ENCODE measurements at places on chromosomes 12 and 14.

GRCh38 chr14:96088481-96088880, 49.3 kb downstream of the C14orf132 start:
- DNase-seq, result no peak

GRCh38 chr14:77603654-77604255, 12.7 kb downstream of the SPTLC2 start:
- DNase-seq, result no peak

- no peak for DNase-seq
These were observed 161.6 kb upstream of the PWP1 start for GRCh38 chr12:107523775-107524535.

DNA sequence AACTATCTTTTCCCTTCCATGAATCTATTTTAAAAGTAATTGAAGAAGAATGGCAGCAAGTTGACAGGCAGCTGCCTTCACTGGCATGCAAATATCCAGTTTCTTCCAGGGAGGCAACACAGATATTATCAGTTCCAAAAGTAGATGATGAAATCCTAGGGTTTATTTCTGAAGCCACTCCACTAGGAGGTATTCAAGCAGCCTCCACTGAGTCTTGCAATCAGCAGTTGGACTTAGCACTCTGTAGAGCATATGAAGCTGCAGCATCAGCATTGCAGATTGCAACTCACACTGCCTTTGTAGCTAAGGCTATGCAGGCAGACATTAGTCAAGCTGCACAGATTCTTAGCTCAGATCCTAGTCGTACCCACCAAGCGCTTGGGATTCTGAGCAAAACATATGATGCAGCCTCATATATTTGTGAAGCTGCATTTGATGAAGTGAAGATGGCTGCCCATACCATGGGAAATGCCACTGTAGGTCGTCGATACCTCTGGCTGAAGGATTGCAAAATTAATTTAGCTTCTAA, 18.4 kb downstream of the TMPO start:
- no peak for DNase-seq

GRCh38 chr12:119393677-119394076, 59.1 kb downstream of the CCDC60 start:
- no peak for DNase-seq

- DNase-seq, result no peak
These were observed 124.1 kb upstream of the SFSWAP start for GRCh38 chr12:131586761-131587160.

- DNase-seq, result peak; percentile 18
These were observed 28.0 kb upstream of the ADIPOR2 start for GRCh38 chr12:1662761-1663439.

DNA sequence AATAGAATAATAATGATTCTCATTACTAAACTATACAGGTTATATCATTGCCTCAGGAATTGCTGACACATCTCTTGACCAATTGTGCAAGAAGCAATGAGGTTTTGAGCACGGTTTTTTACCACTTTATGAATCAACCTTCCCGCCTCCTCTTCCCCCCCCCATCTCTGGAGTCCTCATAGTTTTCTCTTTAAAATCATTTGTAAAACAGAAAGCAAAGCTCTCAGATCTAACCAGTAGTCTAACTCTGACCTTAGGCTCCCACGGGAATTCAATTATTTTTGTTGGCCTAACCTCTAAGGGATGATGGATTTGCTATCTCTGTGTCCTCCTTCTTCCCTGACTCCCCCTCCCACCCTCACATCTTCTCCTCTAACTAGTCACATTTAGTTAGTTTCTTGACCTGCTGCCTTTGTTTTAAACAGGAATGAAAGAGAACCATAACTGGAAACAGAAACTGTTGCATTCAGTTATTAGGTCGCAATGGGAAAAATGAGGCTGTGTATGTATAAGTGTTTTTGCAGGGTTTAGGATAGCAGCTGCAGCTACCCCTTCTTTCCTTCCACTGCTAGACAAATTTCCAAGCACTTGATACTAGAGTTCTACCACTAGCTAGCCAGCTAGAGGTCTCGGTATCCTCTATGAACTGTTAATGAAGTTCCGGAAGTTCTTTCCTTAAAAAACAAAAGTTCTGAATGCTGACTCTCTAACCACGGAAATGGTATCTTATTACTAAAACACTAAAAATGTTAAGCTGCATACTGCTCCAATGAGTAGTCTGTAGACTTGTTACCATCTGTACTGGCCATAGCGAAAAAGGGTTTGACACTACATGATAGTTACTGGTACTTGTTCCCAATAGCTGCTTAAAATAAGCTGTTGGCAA, 65.4 kb downstream of the TAOK3 start:
- DNase-seq, result no peak

DNA sequence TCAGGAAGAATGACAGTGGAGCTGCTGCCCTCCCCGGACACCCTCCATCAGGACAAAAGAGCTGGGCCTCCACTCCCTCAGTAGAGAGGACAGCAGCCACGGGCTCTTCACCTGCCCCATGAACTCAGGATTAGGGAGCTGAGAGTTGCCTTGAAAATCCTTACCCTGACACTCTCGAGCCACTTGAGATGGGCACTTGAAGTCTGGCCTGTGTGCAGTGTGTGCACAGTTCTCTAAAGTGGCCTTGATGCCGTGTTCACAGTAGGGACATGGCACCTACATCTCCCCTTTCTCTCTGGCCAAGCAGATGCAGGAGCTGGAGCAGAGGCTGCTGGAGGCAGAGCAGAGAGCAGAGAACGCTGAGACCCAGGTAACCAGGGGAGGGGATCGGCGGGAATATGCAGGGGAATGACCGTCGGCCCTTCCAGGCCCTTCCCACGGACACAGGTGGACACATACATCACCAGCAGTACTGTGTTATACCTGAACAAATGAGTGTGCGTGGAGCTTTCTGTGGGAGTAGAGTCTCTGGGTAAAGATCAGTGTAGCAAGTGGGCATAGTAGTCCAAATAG, 22.5 kb downstream of the PLEKHH1 start:
- no peak for DNase-seq

GRCh38 chr14:58732387-58732786, 94.6 kb downstream of the DACT1 start:
- no peak for DNase-seq

DNA sequence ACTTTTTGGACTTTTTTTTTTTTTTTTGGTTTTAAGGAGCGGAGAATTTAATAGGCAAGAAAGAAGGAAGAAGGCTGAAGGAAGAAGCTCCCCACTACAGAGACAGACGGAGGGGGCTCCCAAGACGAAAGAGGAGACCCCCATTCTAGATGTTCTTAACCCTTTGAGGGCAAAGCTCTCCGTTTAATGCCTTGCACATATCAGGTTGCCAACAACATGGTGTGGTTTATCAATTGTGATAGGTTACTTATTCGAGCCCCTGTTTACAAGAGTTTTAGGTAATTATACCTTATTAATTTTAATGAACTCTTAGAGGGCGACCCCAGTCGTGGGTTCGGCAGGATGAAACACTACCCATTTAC, 1.2 kb upstream of the FBXO33 start:
- DNase-seq, result no peak

DNA sequence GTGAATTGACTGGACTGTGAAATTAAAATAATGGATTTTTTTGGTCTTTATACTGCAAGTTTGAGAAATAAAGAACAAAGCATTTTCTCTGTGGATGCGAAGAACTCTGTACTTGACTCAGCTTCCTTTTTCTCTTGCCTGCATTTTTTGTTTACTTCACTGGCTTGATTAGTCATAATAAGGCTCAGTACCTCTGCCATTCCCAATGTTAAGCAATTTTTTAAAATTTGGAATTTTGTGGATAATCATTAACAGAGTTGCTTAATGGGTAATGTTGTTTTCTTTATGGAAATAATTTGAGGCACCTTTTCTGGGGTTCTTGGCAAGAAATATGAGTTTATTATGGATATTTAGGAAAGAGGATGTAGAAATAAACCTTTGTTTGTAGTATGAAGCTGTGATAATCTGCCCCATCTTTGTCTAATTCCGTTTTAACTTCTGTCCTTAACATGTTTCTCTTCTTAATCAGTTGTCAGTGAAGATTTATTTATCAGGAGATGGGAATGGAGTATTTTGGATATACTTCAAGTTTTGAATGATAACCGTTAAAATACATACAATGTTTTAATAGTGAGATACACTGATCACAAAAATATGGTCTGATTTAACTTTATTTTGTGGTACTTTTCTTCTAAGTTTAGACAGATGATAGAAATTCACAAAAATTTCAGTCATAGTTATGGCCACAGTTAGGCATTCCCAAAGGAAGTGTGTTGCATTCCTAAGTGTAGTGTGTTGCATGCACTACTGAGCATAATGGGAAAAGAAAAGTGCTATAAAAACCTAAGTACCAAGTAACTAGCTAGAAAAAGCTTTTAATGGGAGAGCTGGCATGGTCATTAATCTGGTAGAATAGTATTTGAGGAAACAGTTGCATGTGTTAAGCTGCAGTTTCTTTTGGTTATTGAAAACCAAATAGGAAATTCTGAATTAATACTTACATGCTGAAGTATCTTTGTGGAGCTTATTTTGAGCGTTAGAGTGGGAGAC, 27.7 kb downstream of the WNK1 start:
- no peak for DNase-seq

GRCh38 chr12:95962222-95962621, 19.1 kb downstream of the AMDHD1 start:
- no peak for DNase-seq

GRCh38 chr12:104050436-104050835, 449 bp upstream of the GLT8D2 start:
- no peak for DNase-seq

DNA sequence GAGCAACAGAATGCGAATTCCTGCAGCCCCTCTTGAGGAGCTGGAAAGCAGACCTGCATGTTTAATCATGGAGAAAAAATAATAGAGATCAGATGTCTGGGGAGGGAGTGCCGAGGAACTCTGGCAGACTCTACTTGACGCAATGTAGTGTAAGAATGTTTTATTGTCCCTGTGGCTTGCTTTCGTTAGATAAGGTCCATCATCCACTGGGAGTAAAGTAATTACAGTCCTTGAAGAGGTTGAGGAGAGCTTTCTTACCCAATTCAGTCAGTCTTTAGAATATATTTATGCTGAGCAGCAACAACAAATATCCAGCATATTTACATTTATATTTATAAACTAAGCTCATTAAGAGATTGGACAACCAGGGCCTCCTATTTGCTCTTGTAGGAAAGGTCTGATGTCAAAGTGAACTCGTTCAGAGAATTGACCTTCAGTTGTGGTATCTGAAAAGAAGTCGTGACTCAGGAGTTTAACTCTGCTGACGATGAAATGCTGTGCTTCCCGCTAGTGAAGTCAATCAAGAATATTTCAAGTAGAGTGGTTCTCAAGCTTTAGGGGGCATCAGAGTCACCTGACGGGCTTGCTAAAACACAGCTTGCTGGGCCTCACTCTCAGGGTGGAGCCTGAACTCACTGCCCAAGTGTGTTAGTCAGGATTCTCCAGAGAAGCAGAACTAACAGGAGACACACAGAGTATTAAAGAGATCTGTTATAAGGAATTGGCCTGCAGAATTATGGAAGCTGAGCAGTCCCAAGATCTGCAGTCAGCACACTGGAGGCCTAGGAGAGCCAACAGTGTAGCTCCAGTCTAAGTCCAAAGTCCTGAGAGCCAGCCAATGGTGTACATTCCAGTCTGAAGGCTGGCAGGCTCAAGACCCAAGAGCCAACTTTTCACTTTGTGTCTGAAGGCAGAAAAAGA, 139.3 kb upstream of the LMNTD1 start:
- DNase-seq, result no peak

GRCh38 chr12:71069311-71069710, 88.5 kb downstream of the TSPAN8 start:
- no peak for DNase-seq

DNA sequence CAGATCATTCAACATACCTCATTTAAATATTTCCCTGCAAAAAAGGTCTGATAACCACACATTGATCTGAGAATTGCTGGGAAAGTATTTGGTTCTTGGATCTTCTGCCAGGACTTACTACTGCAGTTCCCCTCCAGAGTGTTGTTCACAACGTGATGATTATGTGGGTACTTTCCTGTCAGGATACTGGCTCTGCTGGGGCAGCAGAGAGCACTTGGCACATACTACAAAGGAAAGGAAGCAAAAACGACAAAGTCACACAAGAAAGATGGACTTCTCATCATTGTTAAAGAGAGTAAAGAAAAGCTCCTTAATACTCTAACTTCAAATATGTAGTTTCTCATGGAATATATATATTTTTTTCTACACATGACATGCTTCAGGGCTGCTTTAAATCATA, 11.5 kb downstream of the GNS start:
- no peak for DNase-seq

- no peak for DNase-seq
These were observed at the start of gene LUM for GRCh38 chr12:91111366-91112325. TSS of gene LUM (minus strand) at chr12:91111494. CDS start at chr12:91108979, 2,515 bp downstream.

DNA sequence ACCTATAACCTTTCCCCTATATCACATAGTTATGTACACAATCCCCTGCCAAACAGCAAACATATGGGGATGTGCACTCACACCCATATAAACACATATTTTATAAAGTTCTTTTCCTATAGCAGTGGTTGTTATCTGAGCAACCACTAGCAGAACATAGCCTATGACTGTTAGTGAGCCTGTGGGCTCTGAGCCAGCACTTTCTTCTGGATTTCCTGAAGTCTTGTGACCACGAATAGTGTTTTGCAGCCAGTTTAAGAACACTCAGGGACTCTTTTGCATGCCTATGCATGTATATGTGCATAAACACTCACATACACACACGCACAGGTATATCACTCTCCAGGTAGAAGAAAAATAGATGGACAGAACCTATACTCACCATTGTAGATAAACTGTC, 17.1 kb downstream of the TESPA1 start:
- DNase-seq, result no peak

- no peak for DNase-seq
These were observed 277.5 kb downstream of the NUAK1 start for GRCh38 chr12:105861227-105861626.

DNA sequence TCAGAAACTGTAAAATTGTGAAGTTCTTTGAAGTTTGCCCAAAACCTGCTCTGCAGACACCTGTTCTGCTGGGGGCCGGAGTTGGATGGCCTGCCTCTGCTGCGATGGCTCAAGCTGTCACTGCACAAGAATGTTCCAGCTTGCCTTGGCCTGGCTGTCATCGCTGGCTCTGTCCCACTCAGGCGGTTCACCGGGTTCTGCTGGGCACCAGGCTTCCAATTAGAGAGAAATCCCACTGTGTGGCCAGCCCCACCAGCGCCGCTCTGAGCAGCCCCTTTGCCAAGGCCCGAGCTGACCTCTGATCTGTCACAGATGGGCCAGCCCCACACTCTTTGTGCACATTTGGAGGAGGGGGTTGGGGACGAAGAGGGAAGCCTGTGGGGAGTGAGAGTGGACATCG, 71.7 kb upstream of the GPATCH2L start:
- DNase-seq, result no peak

DNA sequence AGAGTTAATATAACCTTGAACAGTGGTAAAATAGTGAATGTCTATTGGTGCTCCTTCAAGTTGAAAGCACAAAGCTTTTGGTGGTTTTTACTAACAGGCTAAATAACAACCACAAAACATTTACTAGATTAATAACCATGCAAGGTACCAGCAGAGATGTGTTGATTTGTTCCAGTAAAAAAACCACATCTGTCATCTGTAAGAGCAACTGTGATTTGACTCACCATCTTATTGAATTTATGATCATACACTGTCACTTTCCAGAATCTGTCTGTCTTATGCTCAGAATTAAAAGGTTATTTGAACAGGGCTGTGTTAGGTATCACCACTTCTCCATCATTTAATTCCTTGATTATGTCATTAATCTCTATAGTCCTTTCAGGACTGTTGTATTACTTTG, 107.0 kb upstream of the PTHLH start:
- no peak for DNase-seq
